ENCODE measurements at places on chromosomes 2 and 18. TPM values are rescaled to one million over a fixed set of nuclear protein-coding genes. Genes with fewer than 3 reads are reported as not detected.
A peak's percentile ranks its signal among the peaks of the same experiment; 100 is the strongest.

DNA sequence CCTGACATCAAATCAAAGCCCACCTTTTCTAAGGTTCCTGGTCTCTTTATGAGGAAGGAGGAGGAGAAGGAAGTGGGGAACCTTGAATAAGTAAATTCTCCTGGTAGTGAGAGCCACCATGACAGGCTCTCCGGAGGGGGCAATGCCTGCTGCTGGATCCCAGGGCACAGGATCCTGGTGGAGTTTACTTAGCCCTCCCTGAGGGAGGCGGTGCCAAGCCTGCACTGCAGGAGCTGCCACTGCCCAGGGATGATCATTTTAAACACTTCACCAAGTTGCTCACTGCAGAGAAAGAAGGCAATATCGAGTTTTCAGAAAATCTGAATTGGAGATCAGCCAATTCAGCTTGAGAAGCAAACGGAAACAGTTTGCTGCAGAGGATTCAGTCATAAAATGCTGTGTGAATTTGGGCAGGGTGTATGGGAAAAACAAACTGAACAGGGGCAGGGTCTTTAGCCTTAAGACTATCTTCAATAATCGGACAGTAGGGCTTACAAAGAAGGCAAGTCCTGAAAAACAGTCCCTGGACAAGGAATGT is 200.7 kb downstream of the RAD51AP2 start:
- no peak for DNase-seq

DNA sequence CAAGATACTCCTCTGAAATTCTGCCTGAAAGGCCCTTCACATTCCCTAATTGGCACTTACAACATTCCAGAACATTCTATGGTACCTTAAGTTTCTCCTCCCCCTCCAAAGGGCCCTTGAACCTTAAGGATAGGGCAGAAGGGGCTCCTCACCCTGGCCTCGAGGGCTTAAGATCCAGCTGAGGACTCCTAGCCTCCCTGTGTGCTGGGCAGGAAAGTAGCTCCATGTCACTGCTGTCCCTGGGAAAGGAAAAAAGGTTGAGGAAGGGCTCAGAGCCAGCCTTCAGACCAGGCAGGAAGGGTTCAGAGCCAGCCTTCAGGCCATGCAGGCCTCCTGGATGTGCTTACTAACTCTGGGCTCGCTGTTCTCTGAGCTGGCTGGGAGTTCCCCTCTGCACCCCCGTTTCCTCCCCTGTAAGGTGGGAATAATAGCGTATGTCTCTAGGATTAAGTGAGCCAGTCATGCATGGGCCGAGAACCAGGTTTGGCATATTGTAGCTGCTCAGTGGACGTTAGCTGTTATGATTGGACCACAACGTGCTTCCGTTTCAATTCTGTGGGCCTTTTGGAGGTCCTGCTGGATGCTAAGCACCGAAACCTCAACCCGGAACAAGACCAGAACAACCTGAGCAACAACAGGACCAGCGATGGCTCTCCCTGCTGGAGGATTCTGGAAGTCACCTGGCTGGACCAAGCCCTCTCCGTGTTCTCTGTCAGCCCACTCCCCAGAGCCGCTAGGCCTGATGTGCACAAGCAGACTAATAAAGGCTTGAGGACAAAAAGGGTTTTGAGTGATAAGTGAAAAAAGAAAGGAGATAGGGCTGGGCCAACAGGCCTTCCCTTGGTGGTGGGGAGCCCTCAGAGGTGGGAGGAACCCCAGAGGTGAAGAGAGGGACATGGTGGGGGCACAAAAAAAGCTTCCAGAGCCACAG is 1.0 kb upstream of the B3GNT7 start:
- DNase-seq = no peak

GRCh38 chr2:210795506-210795905 is 239.1 kb downstream of the CPS1 start:
- no peak for DNase-seq

DNA sequence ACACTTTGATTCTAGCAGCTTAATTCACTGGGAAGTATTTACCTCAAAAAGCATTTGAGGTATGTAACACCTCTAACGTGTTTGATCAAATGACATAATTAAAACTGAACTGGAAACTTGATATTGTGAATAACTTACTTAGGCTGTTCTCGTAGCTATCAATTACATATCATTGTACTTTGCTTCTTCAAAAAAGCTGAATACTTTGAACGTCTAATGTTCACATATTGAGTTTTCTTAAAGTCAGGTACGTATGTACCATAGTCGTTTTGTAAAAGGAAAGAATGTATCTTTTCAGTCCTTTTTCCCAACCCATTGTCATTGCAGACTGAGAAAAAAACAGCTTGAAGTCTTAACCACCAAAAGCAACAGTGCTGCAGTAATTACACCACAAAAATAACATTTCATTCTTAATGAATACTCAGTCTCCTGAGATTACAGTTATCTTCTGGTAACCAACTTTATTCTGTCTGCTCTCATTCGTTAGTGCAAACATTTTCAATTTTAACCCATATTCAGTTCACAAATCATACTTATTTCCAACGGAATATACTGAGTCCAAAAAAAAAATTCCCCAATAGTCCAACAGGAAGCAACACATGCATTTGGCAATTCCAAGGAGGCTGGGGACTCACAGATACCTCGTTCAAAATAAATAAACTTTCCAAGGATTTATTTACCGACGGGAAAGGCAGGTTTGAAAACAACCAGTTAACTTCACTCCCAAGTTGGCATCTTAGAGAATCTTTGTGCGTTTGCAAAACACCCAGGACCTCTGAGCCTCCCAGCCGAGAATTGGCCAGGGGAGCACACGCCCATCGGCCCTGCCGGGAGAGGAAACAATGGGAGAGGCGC is 1.1 kb downstream of the CHN1 start:
- DNase-seq = no peak

The ABCB11 gene
- polyA plus RNA-seq = 0.12 TPM

GRCh38 chr2:12764849-12765605 is 48.3 kb downstream of the TRIB2 start:
- DNase-seq = no peak

- DNase-seq = peak; percentile 59
These were observed 118.8 kb downstream of the MEP1B start for GRCh38 chr18:32308493-32309120.

The SLC14A1 gene
- polyA plus RNA-seq = 2.6 TPM

GRCh38 chr18:79531386-79531785 is 135.7 kb downstream of the NFATC1 start:
- DNase-seq = no peak

The AGAP1 gene
- polyA plus RNA-seq = 32.2 TPM

The OSR1 gene
- polyA plus RNA-seq = 21.1 TPM

DNA sequence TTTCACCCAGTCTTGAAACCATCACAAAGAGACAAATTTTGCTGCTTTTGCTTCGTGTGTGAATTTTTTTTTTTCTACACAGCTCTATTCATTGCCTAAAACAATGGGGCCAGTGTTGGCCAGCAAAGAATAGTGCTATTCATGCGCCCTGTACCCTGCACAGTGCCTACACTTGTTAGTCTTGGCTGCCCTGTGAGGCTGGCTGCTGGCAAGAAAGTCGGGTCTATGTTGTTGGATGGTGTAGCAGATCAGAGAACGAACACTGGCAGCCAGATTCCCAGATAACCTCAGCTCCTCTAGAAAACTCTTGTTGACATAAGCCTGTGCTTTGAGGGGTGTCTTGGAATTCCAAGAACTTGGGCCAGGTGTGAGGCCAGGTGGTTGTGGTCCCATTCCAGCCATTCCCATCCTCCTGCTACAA is 455.7 kb upstream of the TCF4 start:
- no peak for DNase-seq

- DNase-seq = peak; percentile 97
These were observed 105.4 kb downstream of the FHOD3 start for GRCh38 chr18:36402765-36403396.

GRCh38 chr2:61151436-61151835 is 10.6 kb upstream of the C2orf74 start:
- DNase-seq = no peak

The C2orf42 gene
- polyA plus RNA-seq = 9.8 TPM

GRCh38 chr18:42229211-42230210 is 274.5 kb downstream of the PIK3C3 start:
- DNase-seq = no peak

The CPLX4 gene
- polyA plus RNA-seq = not detected

GRCh38 chr2:196275646-196276352 is 104.4 kb upstream of the STK17B start:
- no peak for DNase-seq

DNA sequence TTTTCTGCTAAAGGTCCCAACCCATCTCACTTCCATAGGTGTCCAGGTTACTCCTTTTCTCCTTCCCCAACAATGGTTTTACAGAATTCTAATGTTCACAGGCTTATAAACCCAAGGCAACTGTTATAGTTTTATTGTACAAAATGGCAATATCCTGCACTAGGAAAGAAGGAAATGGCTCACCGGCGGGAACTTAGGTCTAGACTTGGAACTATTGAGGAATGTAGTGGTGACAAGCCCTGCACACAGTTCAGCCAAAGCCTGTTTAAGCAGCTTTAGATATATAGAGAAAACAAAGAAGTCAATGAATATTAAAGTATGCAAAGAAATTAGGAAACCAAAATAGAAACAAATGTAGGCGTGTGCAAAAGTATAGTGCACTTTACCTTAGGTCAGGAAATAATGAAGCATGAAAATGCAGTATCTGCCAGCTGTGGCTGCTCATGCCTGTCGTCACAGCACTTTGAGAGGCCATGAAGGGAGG is 22.7 kb upstream of the KCNG3 start:
- DNase-seq = no peak

GRCh38 chr2:29485631-29486030 is 370.4 kb downstream of the CLIP4 start:
- no peak for DNase-seq

GRCh38 chr18:77524909-77525308 is 275.3 kb downstream of the GALR1 start:
- DNase-seq = no peak

The RNU2-63P gene
- polyA plus RNA-seq = not detected

- no peak for DNase-seq
These were observed 14.7 kb downstream of the RNF103 start for GRCh38 chr2:86608832-86609410.

The RIT2 gene
- not detected for polyA plus RNA-seq

GRCh38 chr2:140667203-140667602 is 1463.6 kb downstream of the LRP1B start:
- DNase-seq = no peak

The STRN gene
- polyA plus RNA-seq = 23.7 TPM

The RAD51AP2 gene
- 0.08 TPM for polyA plus RNA-seq

The AMER3 gene
- not detected for polyA plus RNA-seq

The CROCC2 gene
- polyA plus RNA-seq = 0.30 TPM

The LRP2 gene
- 0.38 TPM for polyA plus RNA-seq

GRCh38 chr2:54864727-54865126 is 141.3 kb downstream of the EML6 start:
- DNase-seq = no peak

The RAPGEF4 gene
- 3.2 TPM for polyA plus RNA-seq

GRCh38 chr2:108013305-108013704 is 27.0 kb downstream of the SLC5A7 start:
- DNase-seq = no peak

The GYPC gene
- polyA plus RNA-seq = 91.9 TPM

The CYP26B1 gene
- polyA plus RNA-seq = 14.7 TPM

DNA sequence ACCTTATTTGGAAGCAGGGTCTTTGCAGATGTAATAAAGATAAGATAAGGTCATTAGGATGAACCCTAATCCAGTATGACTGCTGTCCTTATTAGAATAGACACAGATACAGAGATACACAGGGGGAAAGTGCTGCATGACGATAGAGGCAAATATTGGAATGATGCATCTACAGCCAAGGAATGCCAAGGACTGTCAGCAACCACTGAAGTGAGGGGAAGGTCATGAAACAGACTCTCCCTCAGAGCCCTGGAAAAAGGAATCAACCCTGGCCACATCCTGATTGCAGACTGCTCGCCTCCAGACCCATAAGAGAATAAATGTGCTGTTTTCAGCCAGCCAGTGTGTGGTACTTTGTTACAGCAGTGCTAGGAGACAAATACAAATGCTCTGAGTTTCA is 14.8 kb downstream of the TMEM237 start:
- DNase-seq = no peak

DNA sequence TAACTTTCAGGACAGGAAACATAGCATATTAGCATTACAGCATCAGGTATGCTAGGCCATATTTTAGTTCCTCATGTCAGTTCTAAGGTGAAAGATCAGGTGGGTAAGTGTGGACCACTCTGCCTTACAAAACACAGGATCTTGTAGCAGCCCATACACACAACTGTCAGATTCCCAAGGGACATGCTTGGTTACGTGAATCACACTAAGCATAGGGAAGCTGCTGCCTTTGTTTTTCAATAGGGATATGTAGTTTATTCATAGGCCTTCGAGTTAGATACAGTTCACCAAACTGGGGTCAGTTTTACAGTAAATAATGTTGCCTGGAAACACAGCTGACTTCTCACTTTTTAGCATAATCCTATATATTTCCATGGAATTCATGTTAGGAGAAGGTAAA is 116.1 kb upstream of the OTX1 start:
- DNase-seq = no peak
